SIG-M5 (cell line): ENCODE measurements at places on chromosomes 16 and 17.

- DNase-seq: no peak
Observed at GRCh38 chr17:78368348-78368747, 8.5 kb upstream of the SOCS3 start.

DNA sequence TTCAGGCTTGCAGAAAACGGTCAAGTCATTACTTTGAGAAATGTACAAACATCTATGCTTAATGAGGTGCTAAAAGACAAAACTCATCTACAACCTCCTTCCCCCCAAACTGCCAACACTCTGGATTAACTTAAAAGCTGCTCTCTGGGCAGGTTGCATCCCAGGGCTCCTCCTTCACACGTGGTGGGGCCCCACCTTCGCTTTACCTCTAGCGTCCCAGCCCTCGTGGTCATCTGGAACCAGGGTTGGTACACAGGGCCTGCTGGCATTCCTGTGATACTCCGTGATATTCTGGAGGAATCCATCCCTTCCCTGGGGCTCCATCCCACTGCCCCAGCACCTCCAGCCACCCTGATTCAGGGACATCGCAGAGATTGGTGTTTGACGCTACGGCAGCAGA, 4.8 kb downstream of the METRNL start:
- DNase-seq: no peak

- DNase-seq: no peak
Observed at GRCh38 chr16:12240036-12240435, 263.5 kb downstream of the SNX29 start.

GRCh38 chr16:67071476-67072048, 38.2 kb upstream of the PHAF1 start:
- no peak for DNase-seq

DNA sequence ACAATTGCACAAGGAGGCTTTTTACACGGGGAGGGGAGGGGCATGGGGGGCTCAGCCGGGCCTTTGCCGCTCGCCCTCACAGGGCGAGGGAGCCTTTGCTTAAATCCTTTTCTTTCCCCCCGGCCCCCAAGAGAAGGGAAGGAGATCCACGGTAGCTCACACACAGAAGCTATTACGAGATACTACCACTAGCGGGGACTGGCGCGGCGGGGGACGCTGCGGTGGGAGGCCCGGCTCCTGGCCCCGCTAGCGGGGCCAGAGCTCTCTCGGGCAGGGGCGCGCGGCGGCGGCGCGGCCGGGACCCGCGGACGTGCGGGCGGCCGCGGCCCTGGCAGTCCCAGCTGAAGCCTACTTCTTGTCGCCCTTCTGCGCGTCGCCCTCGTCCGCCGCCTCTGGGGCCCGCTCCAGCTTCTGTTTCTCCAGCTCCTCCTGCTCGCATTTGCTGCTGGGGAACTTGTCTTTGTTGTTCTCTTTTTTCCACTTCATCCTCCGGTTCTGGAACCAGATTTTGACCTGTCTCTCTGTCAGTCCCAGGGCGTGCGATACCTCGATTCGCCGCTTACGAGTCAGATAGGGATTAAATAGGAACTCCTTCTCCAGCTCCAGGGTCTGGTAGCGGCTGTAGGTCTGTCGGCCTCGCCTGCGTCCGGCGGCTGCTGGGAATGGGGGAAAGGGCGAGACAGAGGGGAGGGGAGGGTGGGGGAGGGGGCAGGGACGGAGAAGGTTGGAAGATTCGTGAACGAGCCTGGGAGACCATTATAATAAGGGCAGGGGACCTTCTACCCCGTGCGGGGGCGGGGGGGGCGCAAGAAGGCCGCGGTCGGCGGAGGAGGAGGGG, 2.0 kb downstream of the HOXB8 start:
- no peak for DNase-seq
